ENCODE measurements at places on chromosomes 1 and 21. TPM values are rescaled to one million over a fixed set of nuclear protein-coding genes. Genes with fewer than 3 reads are reported as not detected.

Gene NEGR1
- 23.3 TPM for total RNA-seq

Gene TMCO1
- total RNA-seq = 71.9 TPM

Gene HEYL
- 16.3 TPM for total RNA-seq

Gene MSH4
- total RNA-seq = 0.77 TPM

Gene RUNX3
- 0.49 TPM for total RNA-seq

Gene PADI2
- 24.0 TPM for total RNA-seq

Gene ERICH3
- total RNA-seq = 3.4 TPM

Gene ARHGEF16
- 2.3 TPM for total RNA-seq

Gene REN
- not detected for total RNA-seq

Gene CRNN
- not detected for total RNA-seq

Gene CYP4A11
- not detected for total RNA-seq

Gene MROH7
- 8.5 TPM for total RNA-seq
